Lower lobe of right lung (tissue), 2 donors: ENCODE measurements at places on chromosomes 11 and 22. TPM values are rescaled to one million over a fixed set of nuclear protein-coding genes. Genes with fewer than 3 reads are reported as not detected.

DNA sequence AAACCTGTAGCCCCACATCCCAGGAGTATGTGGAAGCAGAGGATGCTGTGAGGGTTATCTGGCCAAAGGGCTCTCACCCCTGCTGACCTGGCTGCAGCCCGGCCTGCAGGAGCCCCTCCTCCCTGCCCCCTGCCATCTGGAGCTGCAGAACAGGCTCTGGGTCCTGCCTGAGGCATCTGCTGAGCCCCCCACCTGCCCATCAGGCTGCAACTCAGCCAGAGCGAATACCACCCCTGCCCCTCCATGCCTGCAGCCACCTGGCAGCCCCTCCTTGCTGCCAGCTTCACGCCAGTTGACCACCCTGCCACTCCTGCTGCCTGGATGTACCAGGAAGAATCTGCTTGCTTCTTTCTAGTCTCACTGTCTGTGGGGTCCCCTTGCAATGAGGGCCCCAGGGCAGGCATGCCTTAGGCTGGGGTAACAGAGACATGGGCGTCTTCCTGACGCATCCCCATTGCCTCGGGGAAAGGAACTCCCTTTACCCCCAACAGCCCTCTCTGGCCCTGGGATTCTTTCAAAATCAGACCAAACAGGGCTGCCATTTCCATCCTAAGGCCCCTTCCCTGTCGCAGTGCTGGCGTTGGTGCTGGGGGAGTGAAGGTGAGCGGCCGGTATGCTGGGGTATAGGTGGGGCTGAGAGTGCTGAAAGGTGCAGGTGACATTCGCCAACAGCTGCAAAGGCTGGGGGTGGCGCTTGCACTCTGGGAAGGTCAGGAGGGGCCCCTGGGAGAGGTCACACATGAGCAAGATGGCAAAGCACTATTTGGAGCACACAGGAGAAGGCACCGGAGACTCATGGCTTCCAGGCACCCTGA lies 1334.6 kb downstream of the TBC1D22A start:
- no peaks in the 10 kb centered on the region for H3K36me3 ChIP-seq
- no peaks in the 10 kb centered on the region for H3K4me1 ChIP-seq
- peaks cover 27% of the 10 kb centered on the region for H3K27me3 ChIP-seq
- no peak for DNase-seq

DNA sequence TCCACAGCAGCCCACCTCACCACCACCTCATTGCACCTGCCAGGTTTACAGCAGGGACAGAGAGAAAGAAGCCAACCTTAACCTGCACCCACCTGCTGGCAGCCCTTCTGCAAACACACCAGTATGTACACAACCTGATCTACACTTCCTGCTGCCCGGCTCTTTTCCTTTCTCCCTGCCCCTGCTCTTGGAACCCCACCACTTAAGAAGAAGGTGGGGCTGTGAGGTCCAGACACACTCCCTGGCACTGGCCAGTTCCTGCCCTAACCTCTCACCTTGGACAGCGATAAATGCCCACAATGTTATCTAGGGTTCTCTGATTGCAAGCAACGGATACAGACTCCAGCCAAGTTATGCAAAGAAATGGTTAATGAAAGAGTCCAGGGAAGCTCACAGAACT lies 10.8 kb upstream of the SLC35C1 start:
- no peak overlapping the region for H3K27ac ChIP-seq
- H3K27me3 ChIP-seq = no peaks in the 10 kb centered on the region
- H3K4me3 ChIP-seq = no peak overlapping the region
- no peaks in the 10 kb centered on the region for H3K36me3 ChIP-seq
- H3K4me1 ChIP-seq = peaks cover 8% of the 10 kb centered on the region

GAL gene
- not detected for total RNA-seq

LTO1 gene
- total RNA-seq = 23.7 TPM

DCHS1 gene
- 23.2 TPM for total RNA-seq
